Activated CD8-positive, alpha-beta T cell treated with anti-CD3 and anti-CD28 coated beads for 36 hours (primary cell): ENCODE measurements at places on chromosomes 13 and 19. TPM values are rescaled to one million over a fixed set of nuclear protein-coding genes. Genes with fewer than 3 reads are reported as not detected.

GRCh38 chr19:46270521-46271256, 26.2 kb upstream of the HIF3A start:
- DNase-seq = no peak

DNA sequence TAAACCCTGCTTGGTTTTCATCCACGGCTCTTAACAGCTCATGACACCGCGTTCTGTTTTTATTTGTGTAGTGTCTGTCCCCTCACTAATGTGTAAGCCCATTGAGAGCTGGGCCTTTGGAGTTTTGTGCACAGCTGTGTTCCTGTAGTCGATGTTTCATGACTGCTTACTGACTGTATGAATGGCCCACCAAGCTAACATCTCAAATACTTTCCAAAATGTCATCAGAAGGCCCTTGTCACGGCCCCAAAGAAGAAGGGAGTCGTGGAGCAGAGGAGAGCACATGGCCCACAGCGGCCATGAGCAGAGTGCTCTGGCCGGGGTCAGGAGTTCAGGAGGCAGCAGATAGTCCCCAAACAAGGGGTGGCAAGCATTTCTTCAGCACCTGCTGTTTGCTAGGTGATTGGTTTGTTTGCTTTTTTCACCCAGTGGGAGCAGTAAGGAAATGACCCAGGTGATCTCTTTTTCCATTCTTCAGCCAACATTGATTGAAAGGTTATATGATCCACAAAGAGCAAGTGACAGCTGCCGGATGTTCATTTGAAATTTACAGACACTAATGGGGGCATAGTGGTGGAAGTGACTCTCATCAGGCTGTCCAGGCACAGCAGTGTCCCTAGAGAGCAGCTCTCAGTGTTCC, 315.2 kb downstream of the ATP8A2 start:
- no peak for DNase-seq

- DNase-seq = peak; percentile 71
Observed at GRCh38 chr19:44747739-44748425, 626 bp upstream of the BCL3 start.

GRCh38 chr19:41957838-41958366, 1.2 kb downstream of the RABAC1 start:
- DNase-seq = peak; percentile 62

CEACAM20 gene
- total RNA-seq = not detected
